Right atrium auricular region (tissue), 2 donors: ENCODE measurements at places on chromosomes 1 and 21.
A peak's percentile ranks its signal among the peaks of the same experiment; 100 is the strongest.

GRCh38 chr1:26697978-26698849 is 2.4 kb downstream of the ARID1A start:
- DNase-seq, result peak; percentile 72

DNA sequence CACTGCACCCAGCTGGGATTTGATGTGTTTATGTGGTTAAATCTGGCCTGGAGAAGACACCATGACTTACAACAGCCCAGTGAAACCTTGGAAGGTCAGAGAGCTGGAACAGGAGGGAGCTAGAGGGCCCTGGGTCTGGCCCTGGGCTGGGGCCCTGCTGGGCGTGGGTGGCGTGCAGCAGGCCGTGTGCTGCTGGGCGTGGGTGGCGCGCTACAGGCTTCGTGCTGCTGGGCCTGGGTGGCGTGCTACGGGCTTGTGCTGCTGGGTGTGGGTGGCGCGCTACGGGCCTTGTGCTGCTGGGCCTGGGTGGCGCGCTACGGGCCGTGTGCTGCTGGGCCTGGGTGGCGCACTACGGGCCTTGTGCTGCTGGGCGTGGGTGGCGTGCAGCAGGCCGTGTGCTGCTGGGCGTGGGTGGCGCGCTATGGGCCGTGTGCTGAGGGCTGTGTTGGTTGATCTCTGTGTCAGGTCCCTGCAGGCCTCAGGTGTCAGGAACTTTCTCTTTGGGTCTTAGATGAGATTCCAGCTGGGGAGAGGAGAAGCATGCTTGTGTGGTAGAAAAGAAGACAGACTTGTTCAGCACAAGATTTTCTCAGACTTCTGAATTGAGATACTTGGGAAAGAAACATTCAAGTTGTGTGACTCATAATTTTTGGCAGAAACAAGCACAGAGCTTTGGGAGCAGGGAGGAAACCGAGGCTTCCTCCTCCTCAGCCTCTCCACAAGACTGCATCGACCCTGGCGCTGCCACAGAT is 66.0 kb downstream of the COL18A1 start:
- no peak for DNase-seq

GRCh38 chr21:45430521-45431501 is 25.8 kb downstream of the COL18A1 start:
- no peak for DNase-seq

DNA sequence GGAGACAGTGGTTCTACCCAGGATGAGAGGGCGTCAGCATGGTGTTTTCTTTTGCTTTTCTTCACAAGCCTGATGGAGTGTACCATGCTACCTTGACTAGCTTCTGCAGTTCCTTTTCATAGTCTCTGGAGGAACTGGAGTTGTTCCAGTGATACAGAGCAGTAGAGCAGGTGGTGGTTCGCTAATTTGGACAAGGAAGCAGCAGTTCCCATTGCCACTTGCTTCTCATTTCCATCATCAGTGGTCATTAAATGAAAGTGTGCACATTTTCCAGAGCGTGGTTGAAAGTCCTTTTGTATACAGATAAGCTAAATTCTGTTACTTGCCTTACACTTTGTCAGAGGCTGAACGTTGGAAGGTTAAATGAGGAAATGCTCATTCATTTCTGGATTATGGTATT is 182.3 kb downstream of the C1orf21 start:
- no peak for DNase-seq

GRCh38 chr1:28110555-28110954 is 22.1 kb upstream of the EYA3 start:
- no peak for DNase-seq

GRCh38 chr1:2084306-2084705 is 34.1 kb downstream of the PRKCZ start:
- DNase-seq, result no peak

DNA sequence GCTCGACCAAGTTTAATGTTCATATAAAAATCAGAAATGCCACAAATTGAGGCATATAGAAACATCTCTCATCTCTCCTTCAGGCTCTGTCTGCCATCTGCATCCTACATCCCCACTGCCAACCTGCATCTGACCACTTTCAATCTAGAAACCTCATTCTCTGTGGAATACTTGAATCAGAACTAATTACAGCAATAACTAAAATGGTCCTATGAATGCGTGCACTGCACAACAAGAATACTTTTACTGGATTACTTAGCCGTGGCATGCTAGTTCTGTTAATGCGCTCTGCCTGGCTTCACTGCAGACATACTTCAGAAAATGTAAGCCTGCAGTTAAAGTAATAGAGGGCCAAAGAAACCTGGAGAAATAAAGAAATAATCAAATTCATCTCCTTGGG is 89.8 kb upstream of the NR5A2 start:
- DNase-seq, result no peak

GRCh38 chr1:197660389-197660788 is 114.9 kb downstream of the DENND1B start:
- DNase-seq, result no peak

DNA sequence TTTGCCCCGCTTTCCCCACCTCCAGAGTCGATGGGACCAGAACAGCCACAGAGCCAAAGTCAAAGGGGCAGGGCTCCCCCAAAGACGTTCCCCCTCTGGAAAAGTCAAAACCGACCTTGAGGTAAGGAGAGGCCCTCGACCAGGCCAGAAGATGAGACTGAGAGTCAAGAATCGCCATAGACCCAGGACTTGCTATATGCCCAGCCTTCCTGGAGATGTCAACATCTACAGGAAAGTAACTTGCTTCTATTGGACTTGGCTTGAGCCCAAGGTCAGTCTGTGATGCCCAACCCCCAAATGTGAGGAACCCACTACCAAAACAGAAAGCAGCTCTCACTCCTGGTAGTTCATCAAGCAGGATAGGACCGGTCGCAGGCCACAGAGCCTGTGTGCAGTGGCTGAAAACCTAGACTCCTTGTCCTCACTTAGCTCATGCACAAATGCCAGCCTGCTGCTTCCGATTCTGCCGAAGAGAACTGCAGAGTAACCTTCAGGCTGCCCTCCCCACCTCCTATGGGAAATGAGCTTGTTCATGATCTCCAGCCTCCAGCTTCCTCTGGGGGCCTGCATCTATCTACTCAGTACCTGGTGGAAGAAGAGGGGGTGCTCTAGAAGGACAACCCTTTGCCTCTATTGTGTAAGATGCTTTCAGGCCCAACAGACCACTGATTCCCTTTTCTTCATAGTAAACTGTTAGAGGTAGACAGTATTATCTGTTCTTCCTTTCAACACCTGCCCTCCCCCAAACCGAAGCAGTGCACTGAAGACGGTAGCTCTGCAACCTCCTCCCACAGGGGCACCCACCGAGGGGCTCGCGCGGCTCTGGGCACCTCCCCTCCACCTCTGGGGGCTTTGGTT is 1.4 kb downstream of the ACOT7 start:
- no peak for DNase-seq

- no peak for DNase-seq
These were observed 2.2 kb downstream of the ZNF436 start for GRCh38 chr1:23367451-23367790.

DNA sequence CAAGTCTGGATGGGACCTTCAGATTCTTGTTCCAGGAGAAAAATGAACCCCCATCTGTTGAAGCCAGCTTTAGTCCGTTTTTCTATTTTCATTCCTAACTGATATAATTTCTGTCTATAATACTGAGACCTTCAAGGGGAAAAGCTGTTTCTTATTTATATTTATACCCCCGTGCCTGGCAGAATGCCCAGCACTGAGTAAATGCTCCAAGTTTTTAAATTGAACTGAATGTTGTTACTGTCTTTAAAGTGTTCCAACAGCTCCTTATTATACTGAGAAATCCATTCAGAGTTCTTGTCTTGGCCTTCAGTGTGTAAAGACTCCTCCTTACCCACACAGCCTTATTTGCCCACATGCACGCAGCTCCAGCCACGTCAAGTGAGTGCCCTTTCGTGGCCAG is 178.6 kb upstream of the HMGB4 start:
- no peak for DNase-seq

- DNase-seq, result no peak
These were observed 232.1 kb upstream of the KAZN start for GRCh38 chr1:14366091-14367018.

DNA sequence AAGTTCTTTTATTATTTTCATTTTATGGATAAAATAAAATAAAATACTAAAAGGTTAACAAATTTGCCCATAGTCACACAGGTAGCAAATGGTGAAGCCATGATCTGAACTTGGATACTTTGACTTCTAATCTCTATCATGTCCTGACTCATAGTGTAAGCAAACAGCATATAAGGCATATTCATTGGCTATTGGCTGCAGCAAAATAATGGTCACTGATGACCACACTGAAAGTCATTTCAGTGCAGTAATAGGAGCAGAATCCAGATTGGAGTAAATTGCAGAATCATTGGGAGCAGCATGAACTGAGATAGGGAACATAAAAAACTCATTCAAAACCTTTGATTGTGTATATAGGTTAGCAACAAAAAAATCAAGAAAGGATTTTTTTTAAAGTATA is 262.9 kb downstream of the PLA2G4A start:
- DNase-seq, result no peak
